Cerebellum (tissue), 4 donors: ENCODE measurements at places on chromosomes 13 and 19. TPM values are rescaled to one million over a fixed set of nuclear protein-coding genes. Genes with fewer than 3 reads are reported as not detected.
A peak's percentile ranks its signal among the peaks of the same experiment; 100 is the strongest.

DNA sequence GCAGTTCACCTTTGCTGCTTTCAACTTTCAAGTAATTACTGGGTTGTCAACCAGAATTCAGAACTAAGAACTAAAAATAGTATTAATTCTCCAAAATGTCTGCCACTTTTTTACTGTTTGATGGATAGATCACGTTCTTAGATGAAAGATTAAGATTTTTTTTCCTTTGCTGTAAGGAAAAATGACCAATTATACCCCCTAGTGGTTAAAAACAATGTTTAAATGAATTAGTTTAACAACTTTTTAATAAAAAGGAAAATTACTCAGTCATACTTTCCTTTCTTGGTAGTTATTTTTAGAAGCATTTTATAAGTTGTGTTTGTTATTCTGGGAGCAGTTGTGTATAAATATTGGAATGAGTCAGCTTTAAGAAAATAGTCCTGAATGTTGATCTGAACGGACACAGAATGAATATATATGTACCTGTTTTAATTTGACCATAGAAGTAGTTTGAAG is 4.6 kb downstream of the TM9SF2 start:
- DNase-seq = no peak

GRCh38 chr13:48094404-48094780 is 512 bp downstream of the MED4 start:
- peak; percentile 9 for DNase-seq

GRCh38 chr19:39167461-39168257 is 29.1 kb upstream of the NCCRP1 start:
- DNase-seq = no peak

The STOML3 gene
- total RNA-seq = 0.36 TPM

The MTMR6 gene
- total RNA-seq = 23.8 TPM

The NAPSA gene
- total RNA-seq = 0.36 TPM
